ENCODE measurements at places on chromosomes 4 and X.

- DNase-seq: no peak
Observed at GRCh38 chrX:47232803-47233332, at the start of gene USP11. TSS of gene USP11 (plus strand) at chrX:47233009. CDS start at chrX:47233044, 35 bp downstream.

GRCh38 chr4:154807042-154807630, 26.1 kb downstream of the RBM46 start:
- DNase-seq: no peak

DNA sequence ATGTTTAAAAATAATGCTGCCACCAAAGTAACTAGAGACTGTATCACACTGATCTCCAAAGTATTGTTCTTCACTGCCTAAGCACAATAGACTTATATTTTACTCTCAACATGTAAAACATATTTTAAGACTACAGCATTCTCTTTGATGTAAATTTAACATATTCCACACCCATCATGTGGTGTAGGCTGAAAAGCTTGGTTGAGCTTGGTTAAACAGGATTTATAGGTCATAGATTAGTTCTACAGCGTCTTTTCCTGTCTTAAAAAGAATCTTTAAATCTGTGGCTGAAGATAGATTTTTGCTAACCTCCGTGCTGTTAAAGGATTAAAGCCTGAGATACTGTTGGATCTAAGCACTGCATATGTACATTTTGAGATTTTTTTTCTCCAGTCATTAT, 379.9 kb downstream of the SH2D1A start:
- DNase-seq: no peak

- DNase-seq: no peak
Observed at GRCh38 chrX:15873566-15873965, 19.0 kb upstream of the AP1S2 start.

- DNase-seq: no peak
Observed at GRCh38 chrX:84709987-84710386, 207.7 kb upstream of the HDX start.

DNA sequence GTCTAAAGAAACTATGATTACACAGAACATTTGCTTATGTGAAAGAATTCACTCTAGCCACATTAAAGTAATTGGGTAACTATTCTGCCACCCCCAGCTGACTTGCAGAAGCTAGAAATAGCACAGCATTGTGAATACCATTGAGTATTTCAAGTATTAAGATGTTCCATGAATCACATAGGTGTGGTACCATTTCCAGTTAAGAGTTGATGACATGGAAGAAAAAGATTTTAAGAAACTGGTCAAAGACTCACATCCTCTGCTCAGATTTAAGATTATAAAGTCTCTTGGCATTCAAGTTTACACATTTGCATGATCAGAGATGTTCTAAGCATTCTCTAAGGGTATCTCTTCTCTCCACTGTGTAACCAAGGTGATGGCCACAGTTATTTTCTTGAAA, 287.5 kb downstream of the CAMK2D start:
- peak; percentile 89 for DNase-seq

Measured in AG04449 (cell line).